ENCODE measurements at places on chromosomes 16 and 17. TPM values are rescaled to one million over a fixed set of nuclear protein-coding genes. Genes with fewer than 3 reads are reported as not detected.

DNA sequence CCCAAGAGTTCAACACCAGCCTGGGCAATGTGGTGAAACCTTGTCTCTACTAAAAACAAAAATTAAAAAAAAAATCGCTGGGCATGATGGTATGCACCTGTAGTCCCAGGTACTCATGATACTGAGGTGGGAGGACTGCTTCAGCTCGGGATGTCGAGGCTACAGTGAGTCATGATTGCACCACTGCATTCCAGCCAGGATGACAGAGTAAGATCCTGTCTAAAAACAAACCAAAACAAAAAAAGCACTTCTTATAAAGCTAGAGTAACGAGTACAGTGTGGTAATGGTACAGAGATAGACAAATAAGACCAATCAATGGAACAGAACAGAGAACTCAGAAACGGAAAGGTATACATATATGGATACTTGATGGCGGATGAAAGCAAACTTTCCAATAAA, 4.4 kb downstream of the NSMCE1 start:
- peak; percentile 83 for DNase-seq

GRCh38 chr17:4057731-4058130, 85.1 kb downstream of the ZZEF1 start:
- no peak for DNase-seq

- peak; percentile 96 for DNase-seq
Observed at GRCh38 chr17:28743243-28744103, at the start of gene TRAF4. Gene TRAF4 (plus strand): TSS chr17:28744011. CDS start chr17:28744113, 102 bp downstream.

- DNase-seq, result no peak
Observed at GRCh38 chr17:43434902-43435319, 36.1 kb downstream of the ARL4D start.

DNA sequence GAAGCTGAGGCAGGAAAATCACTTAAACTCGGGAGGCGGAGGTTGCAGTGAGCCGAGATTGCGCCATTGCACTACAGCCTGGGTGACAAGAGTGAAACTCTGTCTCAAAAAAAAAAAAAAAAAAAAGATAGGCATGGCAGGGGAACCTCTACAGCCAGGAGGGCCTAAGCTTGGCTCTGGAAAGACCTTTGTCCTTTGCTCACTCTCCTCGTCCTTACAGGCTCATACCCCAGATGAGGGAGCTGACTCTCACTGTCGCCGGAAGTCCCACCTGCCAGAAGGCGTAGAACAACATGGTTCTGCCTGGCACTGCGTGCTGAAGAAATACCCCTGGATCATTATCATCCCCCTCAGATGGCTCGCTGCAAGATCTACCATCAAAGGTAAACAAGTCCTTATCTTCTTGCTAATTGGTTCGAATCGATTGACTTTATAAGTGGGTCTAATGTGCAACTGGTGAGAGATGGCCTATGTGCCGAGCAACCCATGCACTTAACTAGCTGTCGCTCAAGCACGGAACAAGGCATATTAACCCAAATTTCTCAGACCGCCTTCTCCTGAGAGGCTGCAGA, 29.7 kb downstream of the RTN4RL1 start:
- no peak for DNase-seq

DNA sequence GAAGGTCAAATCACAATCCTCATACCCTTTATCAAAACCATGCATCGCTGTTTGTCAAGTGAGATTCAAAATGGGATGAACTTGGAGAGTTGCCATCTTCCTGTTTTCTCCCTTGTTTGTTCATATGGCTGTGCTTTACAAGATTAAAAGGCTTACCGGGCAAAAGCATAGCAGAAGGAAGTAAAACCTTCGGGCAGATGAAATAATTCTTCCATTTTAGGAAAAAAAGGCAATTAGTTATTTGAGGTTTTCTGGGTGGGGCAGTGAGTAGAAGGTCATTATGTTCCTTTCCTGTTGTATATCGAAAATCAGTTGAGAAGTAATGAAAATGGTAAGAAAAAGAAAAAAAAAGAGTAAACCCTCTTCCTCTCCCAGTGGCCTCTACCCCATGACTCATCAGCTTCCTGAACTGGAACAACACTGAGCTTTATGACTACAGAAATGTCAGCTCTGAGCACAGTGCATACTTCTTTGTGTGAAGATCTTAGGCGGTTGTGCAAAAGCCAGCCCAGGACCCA, 369.2 kb downstream of the CDH13 start:
- DNase-seq, result peak; percentile 89

GRCh38 chr16:74724820-74725549, 24.3 kb upstream of the MLKL start:
- peak; percentile 87 for DNase-seq

- peak; percentile 75 for DNase-seq
Observed at GRCh38 chr17:56319531-56319930, 166.3 kb downstream of the ANKFN1 start.

DNA sequence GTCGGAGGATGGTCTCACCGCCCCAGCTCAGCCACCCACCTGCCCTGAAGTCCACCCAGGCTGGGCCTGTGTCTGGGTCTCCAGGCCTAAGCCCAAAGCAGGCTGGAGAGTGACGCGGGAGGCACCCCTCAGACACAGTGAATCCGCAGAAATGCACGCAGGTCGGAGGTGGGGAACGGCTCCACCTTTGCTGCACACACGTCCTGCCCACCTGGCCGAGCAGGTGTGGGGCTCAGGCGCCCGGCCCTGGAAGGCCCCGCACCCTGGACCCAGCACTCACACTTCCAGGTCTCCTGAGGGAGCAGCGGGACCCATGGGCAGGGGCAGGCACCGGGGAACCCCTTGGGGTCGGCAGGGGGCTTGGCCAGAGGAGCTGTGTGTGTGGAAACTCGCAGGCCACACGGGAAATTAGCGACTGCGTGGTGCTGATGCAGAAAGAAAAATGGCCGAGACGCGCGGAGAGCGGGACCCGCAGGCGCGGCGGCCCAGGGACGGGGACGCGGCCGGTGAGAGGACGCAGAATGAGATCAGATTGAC, 10.7 kb downstream of the CYBC1 start:
- no peak for DNase-seq

The C17orf78 gene
- total RNA-seq, result not detected

The GP1BA gene
- total RNA-seq, result not detected

DNA sequence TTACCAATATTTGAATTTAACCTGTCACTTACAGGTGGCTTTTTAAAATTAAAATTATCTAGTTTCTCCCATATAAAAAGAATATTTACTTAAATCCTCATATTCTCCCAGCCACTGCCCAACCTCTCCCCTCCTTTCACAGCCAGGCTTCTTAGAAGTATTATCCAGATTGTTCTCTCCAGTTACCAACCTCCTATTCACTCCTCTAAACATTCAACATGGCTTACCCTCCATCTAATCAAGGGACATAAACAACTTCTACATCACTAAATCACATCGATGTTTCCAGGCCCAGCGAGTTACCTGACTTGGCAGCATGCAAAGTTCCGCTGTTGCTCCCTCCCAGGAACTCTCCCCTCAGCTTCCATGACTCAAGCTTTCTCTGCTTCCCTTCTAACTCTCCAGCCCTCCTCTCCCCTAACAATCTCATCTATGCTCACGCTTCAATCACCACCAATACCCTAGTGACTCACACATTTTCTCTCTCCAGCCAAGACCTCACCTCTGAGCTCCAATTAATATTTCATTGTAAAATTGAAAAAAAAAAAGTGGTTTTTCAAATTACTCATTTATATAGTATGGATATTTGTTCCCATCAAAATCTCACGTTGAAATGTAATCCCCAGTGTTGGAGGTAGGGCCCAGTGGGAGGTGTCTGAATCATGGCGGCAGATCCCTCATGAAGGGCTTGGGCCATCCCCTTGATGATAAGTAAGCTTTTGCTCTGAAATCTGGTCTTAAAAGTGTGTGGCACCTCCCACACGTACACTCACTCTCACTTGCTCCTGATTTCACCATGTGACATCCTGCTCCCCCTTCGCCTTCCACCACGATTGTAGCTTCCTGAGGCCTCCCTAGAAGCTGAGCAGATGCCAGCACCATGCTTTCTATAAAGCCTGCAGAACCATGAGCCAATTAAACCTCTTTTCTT, 88.5 kb downstream of the HELZ start:
- no peak for DNase-seq

- no peak for DNase-seq
Observed at GRCh38 chr16:78535098-78535497, 435.6 kb downstream of the WWOX start.

- no peak for DNase-seq
Observed at GRCh38 chr16:52707676-52708337, 160.9 kb upstream of the TOX3 start.

GRCh38 chr17:60600490-60601446, 775 bp downstream of the PPM1D start:
- DNase-seq, result peak; percentile 94

DNA sequence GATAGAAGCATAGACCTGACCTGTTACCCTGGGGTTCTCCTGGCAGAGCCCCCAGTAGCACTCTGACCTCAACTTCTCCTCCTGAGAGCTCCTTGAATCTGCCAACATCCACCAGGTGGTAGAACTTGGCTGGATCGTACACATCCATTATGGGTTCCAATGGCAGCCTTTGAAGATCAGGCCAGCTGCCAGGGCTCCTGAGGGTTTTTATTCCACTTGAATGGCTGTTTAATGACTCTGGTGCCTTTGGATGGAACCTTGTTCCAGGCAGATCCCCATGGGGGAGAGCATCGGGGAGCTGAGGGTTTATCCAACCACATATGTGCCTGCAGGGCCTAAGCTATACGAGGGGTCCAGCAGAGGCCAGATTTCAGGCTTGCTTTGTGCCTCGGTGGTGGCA, 47.1 kb upstream of the CLEC19A start:
- no peak for DNase-seq

DNA sequence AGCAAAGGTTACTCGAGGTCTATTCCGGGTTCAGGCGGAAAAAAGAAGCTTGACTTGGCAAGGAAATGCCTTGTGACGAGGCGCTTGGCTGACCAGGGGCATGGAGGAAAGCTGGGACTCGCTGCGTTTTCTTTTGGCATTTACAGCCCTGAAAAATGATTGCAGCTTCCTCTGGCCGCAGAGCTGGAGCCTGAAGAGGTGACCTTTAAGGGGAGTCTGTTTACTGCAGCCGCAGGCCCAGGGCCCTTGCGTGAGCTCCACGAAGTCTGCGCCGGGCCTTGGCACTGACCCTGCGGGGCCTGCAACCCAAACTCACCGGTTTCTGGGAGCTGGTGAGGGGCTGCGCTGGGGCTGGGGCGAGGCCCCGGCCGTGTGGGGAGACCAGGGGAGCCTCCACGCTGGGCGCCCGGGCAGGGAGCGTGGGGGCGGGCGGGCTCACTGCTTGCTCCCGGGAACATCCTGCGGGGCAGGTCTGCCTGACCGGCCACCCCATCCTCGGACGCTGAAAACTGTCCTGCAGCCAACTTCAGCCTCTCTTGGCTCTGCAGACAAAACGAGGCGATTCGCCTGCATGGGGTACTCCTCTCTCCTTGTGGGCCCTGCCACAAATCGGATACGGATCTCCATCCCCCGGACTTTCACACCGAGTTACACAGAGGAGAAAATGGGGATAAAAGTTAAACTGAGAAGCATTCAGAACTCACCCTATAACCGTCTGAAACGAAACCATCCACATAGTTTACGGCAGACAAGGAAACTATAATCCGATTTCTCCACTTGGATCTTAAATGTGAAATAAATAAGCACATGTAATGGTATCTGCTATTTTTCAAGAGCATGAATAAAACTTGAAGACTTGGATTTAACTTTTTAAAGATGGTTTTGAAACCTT, 206.3 kb upstream of the FOXF1 start:
- no peak for DNase-seq

DNA sequence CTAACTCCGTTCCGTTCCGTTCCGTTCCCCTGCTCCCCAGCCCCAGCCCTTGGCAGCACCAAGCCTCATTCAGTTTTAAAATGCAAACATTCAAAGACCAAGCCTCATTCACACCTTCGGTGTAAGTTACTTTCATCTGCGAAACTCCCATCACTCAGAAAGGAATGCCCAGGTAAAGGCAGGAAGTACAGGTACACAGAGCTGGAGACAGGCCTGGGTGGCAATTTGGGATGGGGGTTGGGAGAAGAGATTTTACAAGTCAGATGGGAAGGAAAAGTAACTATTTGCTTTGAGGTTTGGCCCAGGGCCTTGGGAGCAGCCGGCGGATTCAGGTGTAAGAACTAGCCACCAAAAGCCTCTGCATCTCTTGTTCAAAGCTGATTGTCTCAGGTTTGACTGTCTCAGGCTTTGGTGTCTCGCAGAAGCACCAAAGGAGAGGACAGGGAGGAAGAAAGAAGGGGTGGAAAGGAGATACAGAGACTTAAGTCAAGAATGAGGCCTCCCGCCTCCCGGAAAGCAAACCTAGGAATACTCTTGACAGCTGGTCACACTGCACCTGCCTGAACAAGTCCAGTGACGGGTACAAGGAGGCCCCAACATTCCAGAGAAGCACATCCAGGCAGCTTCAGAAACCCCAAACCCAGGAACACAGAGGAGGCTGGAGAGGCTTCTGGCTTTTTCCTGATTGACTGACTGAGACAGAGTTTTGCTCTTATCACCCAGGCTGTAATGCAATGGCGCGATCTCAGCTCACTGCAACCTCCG, 54.7 kb downstream of the NXN start:
- DNase-seq, result no peak

DNA sequence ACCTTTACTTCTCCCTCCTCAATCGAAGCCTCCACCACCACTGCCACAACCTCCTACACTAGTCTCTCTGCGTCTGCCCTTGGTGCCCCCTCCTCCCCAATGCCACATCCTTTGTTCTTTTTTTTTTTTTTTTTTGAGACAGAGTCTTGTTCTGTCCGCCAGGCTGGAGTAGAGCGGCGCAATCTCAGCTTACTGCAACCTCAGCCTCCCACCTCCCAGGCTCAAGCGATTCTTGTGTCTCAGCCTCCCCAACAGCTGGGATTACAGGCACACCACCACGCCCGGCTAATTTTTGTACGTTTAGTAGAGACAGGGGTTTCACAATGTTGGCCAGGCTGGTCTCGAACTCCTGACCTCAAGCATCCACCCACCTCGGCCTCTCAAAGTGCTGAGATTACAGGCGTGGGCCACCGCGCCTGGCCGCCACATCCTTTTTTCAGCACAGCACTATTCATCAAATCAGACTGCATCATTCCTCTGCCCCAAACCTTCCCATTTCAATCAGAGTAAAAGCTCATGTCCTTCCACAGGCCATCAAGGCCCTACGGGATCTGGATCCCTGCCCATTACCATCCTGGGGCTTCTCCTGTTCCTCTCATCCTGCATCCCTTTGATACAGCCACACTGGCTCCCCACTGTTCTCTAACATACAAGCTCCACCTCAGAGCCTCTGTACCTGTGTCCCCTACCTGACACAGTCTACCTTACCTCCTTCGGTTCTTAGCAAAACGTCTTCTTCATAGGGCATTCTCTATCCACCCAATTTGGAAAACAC, 2.0 kb downstream of the KLHL11 start:
- DNase-seq, result no peak

The WNT9B gene
- total RNA-seq, result not detected

GRCh38 chr17:43309505-43310332, 75.9 kb upstream of the RNU2-1 start:
- DNase-seq, result no peak

GRCh38 chr16:89230255-89230654, 12.8 kb downstream of the ZNF778 start:
- no peak for DNase-seq

Data from GM23248 (cell line).